Karpas-422 (cell line): ENCODE measurements at places on chromosomes 12 and 14.

DNA sequence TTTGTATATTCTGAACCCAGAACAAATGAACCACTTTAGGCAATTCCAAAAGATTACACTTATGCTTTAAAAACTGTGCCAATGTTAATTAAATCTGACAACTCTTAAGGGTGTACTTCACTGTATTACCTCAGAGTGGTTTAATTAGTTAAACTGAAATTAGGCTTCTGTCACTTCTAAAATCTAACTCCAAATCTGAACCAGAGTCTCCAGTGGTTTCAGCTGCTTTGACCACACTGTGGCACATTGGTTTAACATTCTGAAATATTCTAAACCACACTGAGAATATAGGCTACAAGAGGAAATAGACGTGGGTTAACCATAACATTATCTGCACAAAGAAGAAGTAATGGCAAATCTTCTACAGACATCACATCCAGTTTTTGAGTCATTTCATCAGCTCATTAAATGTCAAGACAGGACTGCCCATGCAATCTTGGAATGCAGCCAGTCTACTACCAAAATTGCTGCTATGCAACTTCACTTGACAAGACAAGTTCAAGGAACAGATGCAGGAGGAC is 94.8 kb downstream of the LRP6 start:
- no peak overlapping the region for H3K27ac ChIP-seq
- no peak for DNase-seq
- no peaks in the 10 kb centered on the region for H3K27me3 ChIP-seq
- no peaks in the 10 kb centered on the region for H3K4me1 ChIP-seq

DNA sequence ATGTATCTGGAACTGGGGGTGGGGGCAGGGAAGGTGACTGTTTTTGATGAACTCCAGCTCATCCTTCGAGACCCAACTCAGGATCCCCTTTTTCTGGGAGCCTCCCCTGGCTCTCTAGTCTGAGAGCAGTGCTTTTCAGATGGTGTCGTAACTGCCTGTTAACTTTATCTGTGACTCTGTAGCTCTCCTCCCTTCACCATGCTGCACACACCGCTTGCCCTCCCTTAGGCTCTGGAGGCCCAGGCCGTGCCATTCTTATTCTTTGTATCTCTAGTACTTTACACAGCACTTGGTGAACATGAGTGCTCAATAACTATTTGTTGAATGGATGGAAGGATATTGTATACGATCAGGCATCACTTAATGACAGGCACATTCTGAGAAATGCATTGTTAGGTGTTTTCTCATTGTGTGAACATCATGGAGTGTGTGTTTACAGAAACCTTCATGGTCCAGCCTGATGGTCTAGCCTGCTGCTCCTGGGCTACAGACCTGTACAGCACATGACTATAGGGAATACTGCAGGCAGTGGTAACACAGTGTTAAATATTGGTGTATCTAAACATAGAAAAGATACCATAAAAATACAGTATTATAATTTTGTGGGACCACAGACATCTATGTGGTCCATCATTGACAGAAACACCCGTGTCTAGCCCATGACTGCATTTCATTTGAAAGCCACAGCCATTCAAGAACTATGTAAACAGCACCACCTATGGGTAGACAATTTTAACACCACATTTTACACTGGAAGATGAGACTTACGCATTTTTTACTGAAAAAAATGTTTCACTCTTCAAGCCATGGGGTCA is 91.8 kb downstream of the EML1 start:
- H3K4me3 ChIP-seq = no peak overlapping the region
- H3K27me3 ChIP-seq = no peaks in the 10 kb centered on the region
- no peaks in the 10 kb centered on the region for H3K36me3 ChIP-seq
- no peaks in the 10 kb centered on the region for H3K4me1 ChIP-seq
- peak; percentile 90 for DNase-seq

- H3K36me3 ChIP-seq = no peaks in the 10 kb centered on the region; the same call in 1 of the 2 replicates
- H3K4me3 ChIP-seq = no peak overlapping the region
- no peaks in the 10 kb centered on the region for H3K27me3 ChIP-seq
- peaks cover 8% of the 10 kb centered on the region for H3K4me1 ChIP-seq
Observed at GRCh38 chr12:111748151-111748672, 18.5 kb upstream of the ALDH2 start.

GRCh38 chr14:73025544-73025943 is 1.4 kb downstream of the ZFYVE1 start:
- no peak overlapping the region for H3K27ac ChIP-seq
- H3K4me1 ChIP-seq = peaks cover 26% of the 10 kb centered on the region
- no peaks in the 10 kb centered on the region for H3K27me3 ChIP-seq
- DNase-seq = peak; percentile 54

DNA sequence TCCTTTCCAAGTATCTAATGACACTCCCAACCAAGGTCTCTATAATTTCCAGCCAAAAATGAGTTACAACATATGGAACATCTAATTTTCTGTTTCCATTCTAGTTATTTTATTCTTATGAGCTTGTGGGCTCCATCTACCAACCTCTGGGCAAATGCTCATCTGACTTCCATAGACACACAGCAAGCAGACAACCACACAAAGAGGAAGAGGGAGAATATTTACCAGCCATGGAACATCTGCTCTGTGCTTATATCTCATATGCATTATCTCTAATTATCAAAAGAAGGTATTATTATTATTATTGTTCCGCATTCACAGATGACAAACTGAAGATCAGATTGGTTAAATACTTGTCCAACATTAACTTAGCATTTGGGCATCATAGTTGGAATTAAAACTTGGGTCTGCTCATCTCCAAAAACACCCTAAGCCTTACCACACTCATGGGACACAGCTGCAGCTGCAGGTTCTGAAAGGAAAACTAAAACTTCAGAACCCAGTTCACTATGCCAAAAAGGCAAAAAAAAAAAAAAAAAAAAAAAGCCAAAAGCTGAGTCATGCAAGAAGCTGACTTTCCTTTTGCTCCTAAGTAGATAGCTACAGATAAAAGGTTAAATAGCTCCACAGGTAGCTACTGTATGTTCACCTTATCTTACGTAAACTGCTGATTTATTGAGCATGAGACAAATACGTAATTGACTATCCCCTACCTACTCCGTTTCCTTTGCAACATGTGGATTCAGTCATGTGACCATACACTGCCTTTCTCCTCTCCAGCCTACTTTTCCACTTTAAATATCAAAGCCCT is 23.6 kb upstream of the TCL1B start:
- H3K4me3 ChIP-seq = no peak overlapping the region
- H3K36me3 ChIP-seq = no peaks in the 10 kb centered on the region
- H3K27me3 ChIP-seq = no peaks in the 10 kb centered on the region
- H3K27ac ChIP-seq = no peak overlapping the region

GRCh38 chr12:132736913-132737312 is 24.7 kb downstream of the ANKLE2 start:
- no peak for DNase-seq
- no peak overlapping the region for H3K27ac ChIP-seq
- no peaks in the 10 kb centered on the region for H3K4me1 ChIP-seq
- peaks cover 57% of the 10 kb centered on the region for H3K36me3 ChIP-seq
- no peaks in the 10 kb centered on the region for H3K27me3 ChIP-seq

DNA sequence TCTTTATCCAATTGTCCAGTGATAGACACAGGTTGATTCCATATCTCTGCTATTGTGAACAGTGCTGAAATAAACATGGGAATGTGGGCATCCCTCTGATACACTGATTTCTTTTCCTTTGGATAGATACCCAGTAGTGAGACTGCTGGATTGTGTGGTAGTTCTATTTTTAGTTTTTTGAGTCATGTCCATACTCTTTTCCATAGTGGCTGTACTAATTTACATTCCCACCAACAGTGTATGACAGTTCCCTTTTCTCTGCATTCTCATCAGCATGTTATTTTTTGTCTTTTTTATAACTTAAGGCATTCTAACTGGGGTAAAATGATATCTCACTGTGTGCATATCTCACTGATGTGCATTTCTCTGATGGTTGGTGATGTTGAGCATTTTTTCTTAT is 24.8 kb upstream of the VASH1 start:
- no peaks in the 10 kb centered on the region for H3K4me1 ChIP-seq
- no peak for DNase-seq
- H3K27me3 ChIP-seq = no peaks in the 10 kb centered on the region
- H3K36me3 ChIP-seq = no peaks in the 10 kb centered on the region
- no peak overlapping the region for H3K27ac ChIP-seq

- H3K4me1 ChIP-seq = no peaks in the 10 kb centered on the region
- DNase-seq = no peak
- H3K27me3 ChIP-seq = no peaks in the 10 kb centered on the region
Observed at GRCh38 chr14:85421186-85421877, 108.6 kb upstream of the FLRT2 start.

- H3K4me3 ChIP-seq = peak within 1 kb of the TSS; percentile 78
- peak; percentile 98 for DNase-seq
- peaks cover 44% of the 10 kb centered on the region for H3K4me1 ChIP-seq
- H3K27ac ChIP-seq = peak within 1 kb of the TSS; percentile 78
- H3K36me3 ChIP-seq = peaks cover 20% of the 10 kb centered on the region; the same call in 1 of the 2 replicates
Observed at GRCh38 chr12:62259993-62260732, at the start of gene USP15. TSS of gene USP15 (plus strand) at chr12:62260404. CDS start at chr12:62260415, 11 bp downstream.

DNA sequence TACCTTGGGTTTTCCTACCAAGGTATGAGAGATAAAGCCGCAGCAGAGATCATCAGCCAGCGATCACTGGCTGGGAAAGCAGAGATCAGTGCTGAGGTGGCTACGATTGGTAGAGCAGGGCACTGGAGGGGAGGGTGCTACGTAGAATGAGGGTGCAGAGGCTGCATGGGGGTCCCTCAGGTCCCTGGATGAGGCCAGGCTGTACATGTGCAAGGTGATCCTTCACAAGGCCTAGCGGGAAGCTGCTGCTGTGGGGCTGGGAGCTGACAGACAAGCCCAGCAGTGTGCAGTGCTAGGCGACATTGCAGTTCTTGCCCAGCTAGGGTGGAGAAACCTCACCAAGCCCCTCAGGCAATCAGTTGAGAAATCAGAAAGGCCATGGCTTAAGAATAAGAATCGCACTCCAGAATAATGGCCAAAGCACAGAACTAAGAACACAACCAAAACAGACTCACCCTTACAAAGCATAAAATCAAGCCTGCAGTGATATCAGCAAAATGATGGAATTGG is 37.2 kb upstream of the GPR132 start:
- no peaks in the 10 kb centered on the region for H3K36me3 ChIP-seq
- DNase-seq = no peak
- no peak overlapping the region for H3K27ac ChIP-seq
- H3K4me3 ChIP-seq = no peak overlapping the region

DNA sequence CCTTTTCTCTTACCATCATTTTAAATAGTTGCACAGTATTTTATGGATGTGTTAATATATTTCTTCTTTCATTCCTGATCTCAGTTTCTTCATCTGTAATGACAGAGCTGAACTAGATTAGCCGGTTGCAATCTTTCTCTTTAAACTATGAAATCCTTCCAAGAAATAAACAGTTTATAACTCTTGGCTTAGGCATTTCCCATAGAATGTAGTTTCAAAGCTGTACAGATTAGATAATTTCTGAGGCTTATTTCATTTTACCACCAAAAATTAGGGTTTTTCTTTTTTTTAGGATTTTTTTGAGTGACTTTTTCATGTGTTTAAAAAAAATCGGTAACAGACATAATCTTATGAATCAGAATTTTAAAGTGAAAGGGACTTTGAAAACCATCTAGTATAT is 144.0 kb downstream of the RAD51B start:
- no peak overlapping the region for H3K4me3 ChIP-seq
- no peaks in the 10 kb centered on the region for H3K27me3 ChIP-seq
- H3K4me1 ChIP-seq = peaks cover 21% of the 10 kb centered on the region
- DNase-seq = no peak
- H3K27ac ChIP-seq = no peak overlapping the region
- no peaks in the 10 kb centered on the region; the same call in 1 of the 2 replicates for H3K36me3 ChIP-seq

DNA sequence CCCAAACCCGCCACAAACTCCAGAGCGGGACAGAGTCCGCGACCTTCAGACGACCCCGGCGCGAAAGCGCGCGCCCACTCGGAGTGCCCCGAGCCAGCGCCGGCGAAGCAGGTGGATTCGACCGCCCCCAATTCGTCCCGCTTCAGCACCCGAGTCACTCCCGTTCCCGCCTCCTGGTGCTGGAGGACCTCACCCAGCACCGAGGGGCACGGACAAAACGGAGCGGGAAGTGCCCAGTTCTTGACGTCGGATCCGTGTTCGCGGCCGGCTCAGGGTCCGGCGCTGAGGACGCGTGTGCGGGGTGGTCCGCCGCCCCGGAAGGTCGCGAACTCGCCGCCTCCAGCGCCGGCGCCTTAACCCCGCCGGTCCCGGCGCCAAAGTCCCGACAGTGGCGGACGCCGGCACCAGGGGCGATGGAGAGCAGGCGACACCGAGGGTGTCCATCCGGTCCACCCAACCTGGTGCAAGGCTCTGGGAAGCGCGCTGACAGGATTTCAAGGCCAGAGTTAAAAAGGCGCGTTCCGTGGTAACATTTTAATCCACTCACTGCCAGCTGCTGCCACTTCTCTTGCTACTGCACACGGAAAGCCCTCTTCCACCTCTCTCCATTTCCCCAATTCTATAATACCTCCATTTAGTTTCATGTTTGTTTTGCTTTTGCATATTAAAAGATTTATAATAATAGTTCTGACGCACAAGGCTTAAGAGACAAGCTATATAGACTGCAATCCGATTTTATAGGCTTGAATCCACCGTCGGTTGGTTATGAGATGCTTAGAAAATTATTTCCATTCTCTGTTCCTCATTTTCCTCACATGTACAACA is 240.0 kb upstream of the CPNE8 start:
- no peaks in the 10 kb centered on the region for H3K27me3 ChIP-seq
- no peak overlapping the region for H3K4me3 ChIP-seq

- H3K36me3 ChIP-seq = no peaks in the 10 kb centered on the region
- no peak overlapping the region for H3K27ac ChIP-seq
- H3K4me1 ChIP-seq = no peaks in the 10 kb centered on the region
- no peak overlapping the region for H3K4me3 ChIP-seq
- no peak for DNase-seq
- H3K27me3 ChIP-seq = no peaks in the 10 kb centered on the region
Observed at GRCh38 chr12:6315704-6316597, 5.5 kb downstream of the PLEKHG6 start.

GRCh38 chr12:15706010-15706676 is 83.0 kb downstream of the EPS8 start:
- no peak overlapping the region for H3K27ac ChIP-seq
- DNase-seq = no peak
- H3K4me3 ChIP-seq = no peak overlapping the region
- no peaks in the 10 kb centered on the region for H3K4me1 ChIP-seq
- no peaks in the 10 kb centered on the region for H3K27me3 ChIP-seq

GRCh38 chr14:72644758-72645489 is 249.0 kb downstream of the DPF3 start:
- no peaks in the 10 kb centered on the region for H3K4me1 ChIP-seq
- no peaks in the 10 kb centered on the region for H3K27me3 ChIP-seq
- DNase-seq = peak; percentile 46
- no peak overlapping the region for H3K4me3 ChIP-seq
- no peaks in the 10 kb centered on the region for H3K36me3 ChIP-seq

GRCh38 chr14:77980475-77981321 is 180.8 kb downstream of the ADCK1 start:
- DNase-seq = no peak
- H3K36me3 ChIP-seq = no peaks in the 10 kb centered on the region
- no peaks in the 10 kb centered on the region for H3K4me1 ChIP-seq
- H3K27ac ChIP-seq = no peak overlapping the region
- H3K4me3 ChIP-seq = no peak overlapping the region
